Stimulated activated naive CD8-positive, alpha-beta T cell treated with anti-CD3 and anti-CD28 coated beads, Interleukin-15, Interleukin-2, amounts not matched to agents 100 U/mL and 50 U/mL, for 24 hours (primary cell): ENCODE measurements at places on chromosomes 7 and 10.

DNA sequence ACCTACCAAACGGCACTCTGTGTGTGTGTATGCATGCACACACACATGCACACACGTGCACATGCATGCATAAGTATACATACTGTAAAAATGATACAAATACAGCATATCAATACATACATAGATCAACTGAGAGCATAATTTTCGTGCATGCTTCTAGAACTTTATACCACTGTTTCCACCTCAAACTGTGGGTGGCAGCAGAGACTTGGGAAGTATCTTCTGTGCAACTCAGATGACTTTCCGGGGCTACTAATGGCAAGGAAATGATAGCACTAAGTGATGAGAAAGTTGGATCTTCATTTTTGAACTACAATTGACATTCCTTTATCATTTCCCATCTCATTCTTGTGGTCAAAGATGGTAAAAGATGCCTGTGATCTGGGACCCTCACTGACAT lies 570.7 kb downstream of the REEP3 start:
- no peak for DNase-seq

GRCh38 chr7:127629268-127629854 lies 11.4 kb upstream of the PAX4 start:
- DNase-seq = peak; percentile 60

- no peak for DNase-seq
These were observed 204.6 kb downstream of the HDAC9 start for GRCh38 chr7:18700147-18700546.

DNA sequence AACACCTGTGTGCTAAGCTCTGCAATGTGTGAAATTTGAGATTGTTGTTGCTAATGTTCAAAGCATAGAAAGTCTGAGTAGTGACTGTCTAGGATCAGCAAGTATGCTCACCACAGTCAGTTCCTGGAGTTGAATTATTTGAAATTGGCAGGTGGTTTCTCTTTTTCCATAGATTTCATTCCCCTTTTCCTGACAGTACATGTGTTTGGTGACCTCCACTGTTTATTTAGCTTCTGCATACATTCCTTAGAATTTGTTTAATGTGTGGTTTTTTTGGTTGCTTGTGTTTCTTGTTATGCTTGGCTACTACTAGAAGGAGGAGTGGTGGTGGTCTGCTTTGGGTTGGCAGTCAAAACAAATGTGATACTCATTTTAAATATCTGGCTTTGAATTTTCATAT lies 52.3 kb downstream of the FOXP2 start:
- DNase-seq = no peak

GRCh38 chr7:157674715-157675426 lies 338.1 kb downstream of the DNAJB6 start:
- DNase-seq = no peak

GRCh38 chr7:30209951-30210350 lies 74.4 kb upstream of the ZNRF2 start:
- no peak for DNase-seq

DNA sequence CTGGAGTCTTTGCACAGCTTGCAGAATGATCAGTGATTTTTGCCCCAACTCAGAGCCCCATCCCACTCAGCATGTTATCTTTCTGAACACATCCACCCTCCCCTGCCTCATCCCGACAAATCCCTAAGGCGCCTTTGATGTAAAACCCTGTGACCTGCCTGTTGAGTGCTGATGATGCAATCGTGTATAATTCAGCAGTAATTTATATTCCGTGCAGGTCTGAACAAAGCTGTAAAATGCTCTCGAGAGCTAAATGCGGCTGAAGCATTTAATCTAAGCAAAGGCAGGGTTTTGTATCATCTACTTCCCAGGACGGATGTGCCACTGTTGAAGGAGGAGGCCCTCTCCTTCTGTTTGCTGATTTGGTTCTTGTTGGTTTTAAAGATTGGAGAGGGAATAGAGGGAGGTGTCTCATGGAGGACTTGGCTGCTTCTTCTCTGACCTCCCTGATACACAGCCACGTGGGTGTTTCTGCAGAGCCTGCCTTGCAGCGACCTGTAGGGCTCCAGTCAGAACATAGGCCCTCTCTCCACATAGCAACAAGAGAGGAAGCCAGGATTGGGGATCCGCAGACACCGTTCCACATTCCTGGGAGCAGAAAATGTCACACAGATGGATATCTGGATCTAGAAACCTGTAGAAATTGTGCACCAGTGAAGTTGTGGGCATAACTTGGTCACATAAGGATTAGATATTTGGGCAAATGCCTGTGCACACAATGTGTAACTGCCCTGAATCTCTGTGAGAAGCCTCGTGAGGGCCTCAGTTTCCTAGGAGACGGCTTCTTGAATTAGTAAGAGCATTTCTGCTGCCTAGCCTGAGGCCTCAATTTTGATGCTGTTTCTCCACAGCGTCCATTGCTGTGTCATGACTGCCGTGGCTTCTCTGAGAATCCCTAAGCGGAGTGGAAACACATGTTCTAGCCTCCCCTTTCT lies 90.2 kb upstream of the AGK start:
- no peak for DNase-seq
